ENCODE measurements at places on chromosomes 2 and 18. TPM values are rescaled to one million over a fixed set of nuclear protein-coding genes. Genes with fewer than 3 reads are reported as not detected.

Gene HOXD4
- 0.33 TPM for total RNA-seq

Gene FABP1
- total RNA-seq: not detected

Gene OSR1
- total RNA-seq: 12.0 TPM

Gene CPLX4
- 46.1 TPM for total RNA-seq

Gene GPR45
- not detected for total RNA-seq

Gene RAPGEF4
- 29.5 TPM for total RNA-seq

Gene ELOA2
- not detected for total RNA-seq
